ENCODE measurements at places on chromosomes 5 and 9. TPM values are rescaled to one million over a fixed set of nuclear protein-coding genes. Genes with fewer than 3 reads are reported as not detected.

Gene TMEM171
- total RNA-seq = not detected

GRCh38 chr5:15787681-15788080, 287.7 kb downstream of the FBXL7 start:
- DNase-seq = no peak

DNA sequence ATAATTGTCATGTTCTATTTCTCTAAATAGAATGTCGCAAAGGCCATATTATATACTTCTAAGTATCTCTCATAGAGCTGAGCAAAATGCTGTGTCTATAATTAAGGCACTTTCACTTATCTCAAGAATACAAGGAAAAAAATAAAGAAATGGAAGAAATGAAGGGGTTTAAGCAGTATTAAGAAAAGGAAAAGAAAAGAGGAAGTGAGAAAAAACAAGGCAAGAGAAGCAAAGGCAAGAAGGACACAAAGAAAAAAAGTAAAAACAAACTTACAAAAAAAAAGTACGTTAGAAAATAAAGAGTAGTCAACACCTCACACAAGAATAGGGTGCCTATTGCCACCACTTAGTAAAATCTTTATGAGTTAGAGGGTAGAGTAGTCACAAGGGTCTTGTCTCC, 506.2 kb downstream of the GABRG2 start:
- DNase-seq = no peak

DNA sequence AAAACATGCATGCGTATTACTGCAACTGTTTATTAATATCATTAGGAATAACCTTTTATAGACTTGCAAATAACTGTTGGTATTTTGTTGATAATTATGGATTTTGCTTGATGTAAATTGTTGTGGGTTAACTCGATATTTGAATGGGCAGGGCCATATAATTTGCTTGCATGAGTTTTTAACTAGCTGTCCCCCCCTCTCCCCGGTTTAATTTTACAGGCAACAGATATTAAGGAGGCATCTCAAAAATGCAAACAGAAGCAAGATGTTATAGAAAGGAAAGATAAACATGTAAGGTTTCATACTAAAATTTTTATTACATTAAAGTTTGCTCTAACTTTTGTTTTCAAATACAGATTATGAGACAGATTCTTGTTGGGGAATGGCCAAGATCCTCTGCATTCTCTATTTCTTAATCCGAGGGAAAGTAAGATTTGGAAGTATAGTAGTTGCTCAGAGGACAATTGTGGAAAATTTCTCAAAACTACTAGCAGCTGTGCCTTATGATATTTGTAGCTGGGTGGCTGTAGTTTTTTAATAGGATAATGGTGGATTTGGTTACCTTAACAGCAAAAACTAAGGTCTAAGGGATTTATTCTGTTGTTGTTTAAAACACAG, 27.3 kb downstream of the SMC5 start:
- no peak for DNase-seq

Gene LMX1B
- total RNA-seq = not detected

DNA sequence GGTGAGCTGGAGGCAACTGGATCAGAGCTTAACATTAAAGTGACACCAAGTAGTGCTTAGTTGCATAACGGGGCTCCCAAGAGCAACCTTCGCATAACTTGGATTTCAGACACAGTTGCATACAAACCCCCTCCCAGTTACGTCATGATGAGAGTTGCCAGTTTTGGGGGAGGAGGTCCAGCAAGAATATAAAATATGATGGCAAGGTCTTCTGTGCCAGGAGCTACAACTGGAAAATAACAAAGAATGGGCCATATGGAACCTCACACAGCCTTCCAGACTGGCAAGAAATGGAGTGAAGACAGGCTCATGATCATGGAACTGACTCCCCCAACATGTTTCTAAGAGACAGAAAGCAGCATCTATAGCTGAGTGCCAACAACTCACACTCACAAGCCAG, 8.5 kb downstream of the SPOCK1 start:
- no peak for DNase-seq

Measured in activated CD8-positive, alpha-beta memory T cell treated with anti-CD3 and anti-CD28 coated beads, Interleukin-2, amount 10 ng/mL, durations not matched to agents 7 days and 5 days (primary cell).